NCI-H1417 treated with DMSO at 0.1 percent for 48 hours (cell line): ENCODE measurements at places on chromosomes 12 and 14.

- DNase-seq, result no peak
These were observed 1.3 kb downstream of the CDK4 start for GRCh38 chr12:57750561-57751431.

DNA sequence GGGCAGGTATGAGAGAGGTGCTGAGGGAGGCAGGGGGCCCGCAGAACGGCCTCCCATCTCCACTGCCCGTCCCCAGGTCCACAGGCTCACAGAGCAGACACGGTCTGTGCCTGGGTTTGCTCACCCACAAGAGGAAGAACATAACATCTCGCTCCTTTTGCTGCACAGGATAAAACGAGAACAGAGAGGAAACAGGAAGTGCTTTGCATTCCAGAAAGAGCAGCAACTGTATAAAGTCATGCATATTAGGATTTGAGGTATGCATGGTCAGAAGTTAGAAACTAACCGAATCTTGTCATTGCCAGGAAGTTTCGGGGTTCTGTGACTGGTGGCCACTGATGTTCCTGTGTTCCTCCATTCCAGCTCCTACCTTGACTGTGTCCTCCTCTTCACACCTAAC lies 25.0 kb downstream of the NTF3 start:
- no peak for DNase-seq

GRCh38 chr14:74863274-74863673 lies 12.7 kb downstream of the PROX2 start:
- no peak for DNase-seq

GRCh38 chr12:59627582-59627981 lies 31.8 kb downstream of the SLC16A7 start:
- no peak for DNase-seq
